ENCODE measurements at places on chromosomes 3 and 15.
A peak's percentile ranks its signal among the peaks of the same experiment; 100 is the strongest.

- DNase-seq = no peak
Observed at GRCh38 chr3:111720681-111721380, 125.7 kb upstream of the ZBED2 start.

- DNase-seq = no peak
Observed at GRCh38 chr3:126577261-126577660, 18.5 kb upstream of the C3orf22 start.

- DNase-seq = no peak
Observed at GRCh38 chr15:42133886-42134502, 22.4 kb downstream of the PLA2G4F start.

- peak; percentile 9 for DNase-seq
Observed at GRCh38 chr3:37892927-37893600, 31.4 kb downstream of the CTDSPL start.

- DNase-seq = no peak
Observed at GRCh38 chr3:184316792-184317191, 2.4 kb downstream of the EIF4G1 start.
